ENCODE measurements at places on chromosomes 6 and 20.
A peak's percentile ranks its signal among the peaks of the same experiment; 100 is the strongest.

DNA sequence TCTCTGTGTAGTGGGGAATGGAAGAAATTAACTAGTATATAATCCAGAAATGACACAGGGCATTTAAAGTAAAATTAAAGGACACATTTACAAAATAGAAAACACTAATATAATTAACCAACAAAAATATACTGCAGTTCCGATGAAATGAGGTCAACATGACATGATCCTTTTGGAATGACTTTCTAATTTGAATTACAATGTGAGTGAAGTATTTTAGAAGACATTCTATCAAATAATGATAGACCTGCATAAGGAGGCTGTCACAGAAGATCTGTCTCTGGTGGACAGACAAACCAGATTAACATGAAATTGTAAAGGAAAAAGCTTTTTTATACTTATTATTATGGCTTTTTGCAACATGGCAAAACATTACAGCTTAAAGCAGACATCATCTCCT, 100.6 kb upstream of the FAM184A start:
- no peak for DNase-seq

- DNase-seq = peak; percentile 54
Measured at GRCh38 chr6:13336553-13336952, 8.2 kb upstream of the TBC1D7 start.

DNA sequence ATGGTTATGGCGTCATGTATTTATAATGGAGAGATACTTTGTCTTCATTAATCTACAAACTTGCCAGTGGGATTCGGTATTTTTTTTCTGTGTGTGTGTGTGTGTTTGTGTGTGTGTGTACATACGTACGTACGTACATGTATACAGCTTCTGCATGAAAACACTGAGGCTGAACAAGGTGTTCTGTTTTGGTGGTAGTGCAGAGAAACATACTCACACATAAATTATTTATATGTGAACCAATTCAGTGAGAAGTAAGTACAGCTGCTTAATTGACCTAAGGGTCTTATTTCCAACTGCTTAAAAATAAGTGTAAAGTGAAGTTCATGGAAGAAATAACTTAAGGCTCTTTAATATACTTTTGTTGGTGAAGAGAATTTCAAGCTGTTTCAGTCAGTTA, 234.2 kb downstream of the BCKDHB start:
- no peak for DNase-seq

DNA sequence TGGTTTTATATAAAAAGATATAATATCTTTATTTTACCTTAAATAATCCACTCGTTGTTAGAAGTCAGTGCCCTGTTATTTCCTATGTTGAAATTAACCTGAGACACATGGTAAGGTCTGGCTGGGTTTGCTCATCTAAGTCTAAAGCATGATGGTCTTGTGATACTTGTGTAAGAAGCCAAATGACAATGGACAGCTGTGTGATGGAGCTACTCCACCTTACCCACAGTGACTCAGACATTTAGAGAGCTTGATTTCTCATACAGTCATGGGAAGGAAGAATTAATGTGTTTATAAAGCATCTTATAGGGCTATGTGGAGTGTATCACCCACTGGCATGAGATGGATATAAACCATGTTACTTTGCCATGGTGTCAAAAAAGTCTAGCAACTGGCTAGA, 11.7 kb downstream of the CTCFL start:
- DNase-seq = no peak

GRCh38 chr20:57610261-57610952, 9.8 kb downstream of the ZBP1 start:
- DNase-seq = no peak

GRCh38 chr20:10366898-10367692, 66.9 kb downstream of the MKKS start:
- no peak for DNase-seq

DNA sequence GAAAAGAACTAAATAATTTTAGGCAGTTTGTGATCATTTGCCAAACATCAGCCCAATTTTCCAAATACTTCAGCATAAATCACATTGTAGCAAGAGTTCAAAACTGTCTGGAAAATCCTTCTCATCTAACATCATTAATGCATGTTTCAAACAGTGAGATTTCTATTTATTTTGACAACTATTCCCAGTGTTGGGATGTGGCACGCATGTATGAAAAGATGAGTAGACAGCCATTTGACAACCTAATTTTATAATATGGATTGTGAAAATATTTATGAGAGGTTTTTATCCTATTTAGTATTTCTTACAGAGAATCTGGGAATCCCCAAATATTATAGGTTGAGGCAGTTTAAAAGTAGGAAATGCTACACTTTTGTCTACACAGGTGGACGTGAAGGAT, 357.6 kb upstream of the ARID1B start:
- no peak for DNase-seq

GRCh38 chr20:56322681-56323080, 36.1 kb upstream of the FAM210B start:
- DNase-seq = no peak

Data from stimulated activated CD4-positive, alpha-beta T cell treated with anti-CD3 and anti-CD28 coated beads, Interleukin-15, amount 100 ng/mL, for 48 hours (primary cell).